ENCODE measurements at places on chromosomes 16 and 17.

- DNase-seq, result no peak
Observed at GRCh38 chr17:36773039-36773438, 164.2 kb upstream of the LHX1 start.

GRCh38 chr16:79758615-79759346 is 158.2 kb upstream of the MAF start:
- DNase-seq, result no peak

DNA sequence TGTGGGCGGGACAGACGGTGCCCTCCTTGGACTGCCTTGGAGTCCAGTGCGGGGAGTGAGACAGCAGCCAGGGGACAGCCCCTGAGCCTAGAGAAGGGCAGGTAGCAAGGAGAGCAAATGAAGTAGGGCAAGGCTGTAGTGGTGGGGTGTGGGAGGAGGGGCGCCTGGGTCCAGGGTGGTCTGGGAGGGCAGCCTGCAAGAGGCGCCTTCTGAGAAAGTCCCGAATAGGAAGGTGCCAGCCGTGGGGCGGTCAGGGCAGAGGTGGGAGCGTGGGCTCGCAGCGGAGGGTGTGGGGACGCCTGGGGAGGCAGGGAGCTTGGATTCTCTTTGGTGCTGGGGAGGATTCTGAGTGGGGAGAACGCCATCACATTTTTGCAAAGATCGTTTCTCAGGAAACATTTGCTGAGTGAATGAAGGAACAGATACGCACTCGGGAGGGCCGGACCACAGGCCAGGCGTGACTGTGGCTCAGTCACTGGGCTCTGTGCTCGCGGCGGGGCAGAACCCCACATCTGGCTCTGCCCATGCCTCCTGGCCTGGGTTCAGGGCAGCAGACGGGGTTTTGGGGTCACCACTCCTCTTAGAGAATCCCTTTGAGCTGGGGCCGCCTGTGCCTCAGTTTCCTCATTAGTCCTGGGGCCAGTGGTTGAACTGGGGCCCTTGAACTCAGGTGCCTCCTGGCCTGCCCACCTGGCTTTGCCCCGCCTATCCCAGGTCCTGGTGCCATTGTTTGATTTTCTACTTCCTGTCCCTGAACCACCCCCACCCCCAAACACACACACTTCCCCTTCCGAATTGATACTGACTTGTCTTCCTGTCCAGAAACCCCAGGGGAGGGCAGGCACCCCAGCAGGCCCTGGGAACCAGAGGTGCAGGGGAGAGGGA is 4.2 kb downstream of the SNN start:
- DNase-seq, result no peak

GRCh38 chr16:787978-788398 is at the start of gene RPUSD1:
Gene RPUSD1, minus strand, starts transcription at chr16:788381. Its CDS starts 644 bp downstream, at chr16:787737.
- DNase-seq, result no peak

DNA sequence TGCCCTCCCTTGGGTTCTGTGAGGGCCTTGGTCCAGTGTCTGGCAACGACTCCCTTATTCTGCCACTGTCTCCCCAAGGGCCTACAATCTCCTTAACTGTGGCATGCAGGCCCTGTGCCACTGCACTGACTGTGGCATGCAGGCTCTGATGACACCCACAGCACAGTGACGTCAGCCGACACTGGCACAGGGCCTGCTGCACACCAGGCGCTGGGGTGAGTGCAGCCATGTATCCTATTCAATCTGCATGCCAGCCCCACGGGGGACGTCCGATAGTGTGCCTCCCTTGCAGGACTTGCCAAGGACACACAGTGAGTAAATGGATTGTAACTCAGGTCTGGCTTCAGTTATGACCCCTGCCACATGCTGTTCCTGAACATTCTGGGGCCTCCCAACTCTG is 39.8 kb upstream of the RASD1 start:
- no peak for DNase-seq

DNA sequence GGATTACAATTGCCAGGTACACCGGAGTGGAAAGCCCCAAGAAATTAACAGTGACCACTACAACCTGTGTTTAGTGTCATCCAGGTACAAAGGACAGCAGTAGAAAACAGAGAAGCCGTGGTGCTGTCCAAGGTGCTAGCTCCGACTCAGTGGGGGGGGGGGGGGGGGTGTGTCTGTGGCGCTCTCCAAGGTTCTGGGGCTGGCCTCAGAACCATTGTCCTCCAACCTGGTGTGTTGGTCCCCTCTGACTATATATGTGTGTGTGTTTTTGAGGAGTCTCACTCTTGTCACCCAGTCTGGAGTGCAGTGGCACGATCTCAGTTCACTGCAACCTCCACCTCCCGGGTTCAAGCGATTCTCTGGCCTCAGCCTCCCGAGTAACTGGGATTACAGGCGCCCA is 5.8 kb upstream of the ZNF23 start:
- DNase-seq, result peak; percentile 62

GRCh38 chr16:66360624-66361324 is 5.7 kb upstream of the CDH5 start:
- DNase-seq, result no peak

DNA sequence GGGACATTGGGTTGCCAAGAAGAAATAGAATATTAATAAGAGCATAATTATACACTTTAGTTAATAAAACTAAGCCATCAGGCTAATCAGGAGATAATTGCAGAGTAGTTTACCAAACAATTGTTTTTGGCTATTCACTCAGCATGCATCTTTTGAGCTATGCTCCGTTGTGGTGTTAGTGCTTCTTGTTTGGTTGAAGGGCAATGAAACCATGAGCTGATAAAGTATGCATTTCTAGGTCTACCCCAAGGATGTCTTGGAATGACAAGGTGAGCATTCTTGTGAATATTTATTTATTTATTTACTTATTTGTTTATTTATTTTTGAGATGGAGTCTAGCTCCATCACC is 6.4 kb downstream of the HLF start:
- DNase-seq, result no peak

DNA sequence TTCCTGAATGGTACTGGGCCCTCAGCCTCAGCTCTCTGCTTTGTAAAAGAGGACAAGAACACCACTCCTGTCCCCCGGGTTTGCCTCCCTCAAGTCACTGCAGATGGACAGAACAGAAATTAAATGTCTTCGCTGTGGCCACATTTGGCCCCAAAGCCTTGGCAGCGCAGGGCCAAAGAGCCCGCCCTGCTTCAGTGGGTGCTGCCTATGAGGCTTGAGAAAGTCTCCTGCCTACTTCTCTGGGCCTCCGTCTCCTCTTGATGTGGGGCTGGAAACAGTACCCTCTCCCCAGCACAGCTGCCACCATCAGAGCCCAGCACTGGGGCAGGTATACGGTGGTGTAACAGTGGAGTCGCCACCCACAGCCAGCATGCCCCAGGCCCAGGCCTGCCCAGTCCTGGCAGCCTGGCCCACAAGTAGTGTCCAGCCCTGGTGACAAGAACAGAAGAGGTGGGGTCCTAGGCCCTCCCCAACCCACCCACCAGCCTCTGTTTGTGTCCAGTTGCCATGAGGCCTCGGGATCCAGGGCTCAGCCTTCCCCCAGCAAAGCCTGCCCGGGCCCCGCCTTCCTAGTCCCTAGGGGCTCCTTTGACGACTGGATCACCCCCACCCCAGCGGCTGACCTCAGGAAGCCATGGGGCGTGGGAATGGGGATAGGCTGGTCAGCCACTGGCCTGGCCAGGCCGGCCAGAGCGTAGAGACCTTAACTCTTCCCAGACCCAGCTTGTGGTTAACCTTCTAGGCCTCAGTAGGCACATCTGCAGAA is 3.9 kb upstream of the TPPP3 start:
- DNase-seq, result no peak

DNA sequence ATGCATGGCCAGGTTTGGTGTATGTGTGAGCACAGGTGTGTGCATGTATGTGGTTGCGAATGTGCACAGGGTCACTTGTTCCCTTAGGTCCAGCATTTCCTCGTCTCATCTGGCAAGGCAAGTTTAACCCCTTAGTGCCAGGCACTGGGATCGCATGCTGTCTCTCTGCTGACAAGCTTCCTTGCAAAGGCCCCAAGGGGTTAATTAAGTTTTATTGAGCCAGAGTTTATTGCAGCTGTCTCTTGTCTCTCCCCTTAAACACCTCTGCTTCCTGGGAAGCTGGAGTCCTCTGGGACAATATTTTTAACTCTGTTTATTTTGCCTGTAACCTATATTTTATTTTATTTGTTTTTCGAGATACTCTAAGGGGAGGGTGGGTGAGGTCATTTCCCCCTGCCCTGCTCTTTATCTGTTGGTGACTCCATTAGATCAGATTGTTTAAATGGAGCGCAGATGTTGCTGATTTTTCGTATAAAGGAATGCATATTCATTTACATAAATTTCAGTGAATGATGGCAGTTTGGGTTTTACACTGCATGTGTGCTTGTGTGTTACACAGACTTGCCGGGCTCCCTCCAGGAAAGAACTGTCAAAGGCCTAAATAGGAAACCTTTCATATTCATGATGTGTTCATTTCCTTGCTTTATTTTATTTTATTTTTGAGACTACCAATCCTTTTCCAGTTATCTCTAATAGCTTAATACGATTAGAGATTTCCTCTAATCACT is 99.7 kb downstream of the CBLN1 start:
- no peak for DNase-seq

GRCh38 chr17:77604301-77604972 is 354.1 kb upstream of the TNRC6C start:
- peak; percentile 47 for DNase-seq

GRCh38 chr17:29559640-29560039 is 7.2 kb downstream of the ABHD15 start:
- DNase-seq, result no peak

GRCh38 chr16:87791295-87792204 is 25.8 kb upstream of the KLHDC4 start:
- no peak for DNase-seq

- DNase-seq, result no peak
Observed at GRCh38 chr17:39173080-39173479, 7.1 kb upstream of the ARL5C start.

GRCh38 chr17:79625706-79626105 is 14.9 kb upstream of the RBFOX3 start:
- DNase-seq, result no peak

GRCh38 chr17:57294629-57295501 is 38.5 kb downstream of the MSI2 start:
- DNase-seq, result peak; percentile 66

DNA sequence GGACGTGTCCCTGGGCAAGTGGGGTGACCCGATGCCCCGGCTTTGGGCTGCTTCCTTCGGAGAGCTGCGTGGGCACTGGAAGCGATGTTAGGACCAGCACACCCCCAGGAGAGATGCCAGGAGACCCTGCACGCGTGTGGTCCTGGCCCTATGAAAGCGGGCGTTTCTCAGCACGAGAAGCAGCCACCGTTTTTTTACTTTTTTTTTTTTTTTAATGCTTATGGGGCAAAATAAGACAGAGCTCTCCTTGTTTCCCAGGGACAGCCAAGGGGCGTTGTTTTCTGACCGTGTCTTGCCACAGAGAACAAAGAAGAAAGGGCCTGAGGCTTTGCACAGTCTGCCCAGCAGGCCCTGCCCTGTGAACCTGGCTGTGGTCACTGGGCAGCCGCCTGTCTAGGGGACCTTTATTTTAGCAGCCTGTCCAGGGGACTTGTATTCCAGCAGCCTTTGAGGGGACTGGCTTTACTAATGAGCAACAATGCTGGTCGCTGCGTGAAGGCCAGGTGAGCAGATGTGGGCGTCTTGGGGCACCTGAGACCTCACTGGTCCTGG is 996 bp downstream of the SLC25A10 start:
- DNase-seq, result no peak

GRCh38 chr17:29747660-29748059 is 124.9 kb upstream of the CORO6 start:
- no peak for DNase-seq

DNA sequence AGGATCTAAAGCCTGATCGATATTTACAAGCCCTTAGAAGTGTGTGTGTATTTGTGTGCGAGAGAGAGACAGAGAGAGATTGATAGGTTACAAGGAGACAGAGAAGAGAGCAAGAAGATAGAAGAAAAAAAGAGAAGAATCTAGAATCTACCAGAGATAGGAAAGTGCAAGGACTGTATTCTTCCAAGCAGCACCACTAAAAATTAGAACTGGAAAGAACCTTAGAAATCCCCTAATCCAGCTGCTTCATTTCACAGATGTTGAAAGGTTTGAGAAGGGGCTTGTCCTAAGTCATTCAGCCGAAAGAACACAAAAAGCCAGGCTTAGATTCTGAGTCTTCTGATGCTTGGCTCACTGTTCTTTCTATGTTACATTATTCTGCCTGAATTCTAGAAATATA is 92.2 kb downstream of the HS3ST3A1 start:
- no peak for DNase-seq

- peak; percentile 87 for DNase-seq
Observed at GRCh38 chr17:63998050-63998720, at the start of gene PRR29. Gene PRR29, plus strand, starts transcription at chr17:63998351. Its CDS starts 14 bp downstream, at chr17:63998365.

DNA sequence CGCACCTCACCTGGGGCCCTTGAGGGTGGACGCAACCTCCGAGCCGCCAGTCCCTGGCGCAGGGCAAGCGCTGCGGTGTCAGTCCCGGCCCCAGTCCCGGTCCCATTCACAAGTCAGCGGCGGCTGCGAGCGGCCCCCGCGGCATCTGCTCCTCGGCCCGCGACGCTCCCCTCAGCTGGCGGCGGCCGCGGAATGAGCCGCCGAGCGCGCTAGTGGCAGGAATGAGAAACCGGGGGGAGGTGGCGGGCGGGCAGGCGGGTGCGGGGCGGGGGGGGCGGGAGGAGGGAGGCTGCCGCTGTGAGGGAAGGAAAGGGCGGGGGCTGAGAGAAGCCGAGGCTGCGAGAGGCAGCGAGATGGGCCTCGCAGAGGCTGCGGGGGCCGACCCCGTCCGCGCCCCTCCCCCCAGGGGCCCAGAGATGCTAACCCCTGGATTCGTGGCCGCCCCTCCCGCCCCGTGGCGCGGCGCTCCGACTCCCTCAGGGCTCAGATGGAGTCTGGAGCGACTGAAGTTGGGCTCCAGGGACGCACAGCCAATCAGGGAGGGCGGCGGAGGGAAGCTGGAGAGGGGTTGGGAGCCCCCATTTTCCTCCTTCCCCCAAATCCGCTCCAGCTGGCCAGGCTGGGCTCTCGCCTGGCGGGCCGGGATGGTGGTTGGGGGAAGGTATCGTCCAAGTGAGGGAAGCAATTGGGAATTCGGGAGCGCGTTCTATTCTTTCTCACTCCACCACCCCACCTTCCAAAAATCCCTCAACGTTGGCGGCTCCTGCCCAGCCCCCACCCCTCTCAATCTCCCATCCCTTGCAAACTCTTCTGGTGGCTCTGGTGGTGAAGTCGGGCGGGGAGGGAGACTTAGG is at the start of gene CDH11:
TSS of gene CDH11 (minus strand) at position 194 of the 854 bp plus-strand sequence. CDS start 117,194 bp downstream, outside the sequence.
- no peak for DNase-seq

DNA sequence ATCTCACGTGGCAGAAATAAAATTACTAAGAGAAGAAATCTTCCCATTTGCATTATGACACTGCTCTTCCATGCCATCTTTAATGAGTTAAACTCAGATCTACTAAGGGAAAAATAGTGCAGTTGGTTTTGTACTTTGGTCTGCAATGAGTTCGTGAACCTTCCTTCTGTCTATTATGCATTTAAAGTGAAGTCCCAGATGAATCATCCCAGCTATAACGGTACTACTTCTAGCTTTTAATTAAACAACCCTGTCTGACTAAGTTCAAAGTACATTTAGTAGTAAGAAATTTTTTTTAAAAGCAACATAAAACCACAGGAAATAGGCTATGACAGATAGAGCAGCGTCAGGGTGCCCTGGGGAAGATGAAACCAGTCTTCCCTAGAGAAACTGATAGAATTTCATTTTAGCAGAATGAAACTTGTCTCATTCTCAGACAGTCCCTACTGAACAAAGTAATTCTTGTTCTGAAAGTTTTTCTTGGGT is 1.8 kb downstream of the TMIGD1 start:
- DNase-seq, result no peak
